Large intestine (tissue), 12 donors: ENCODE measurements at places on chromosomes 3 and 15.
A peak's percentile ranks its signal among the peaks of the same experiment; 100 is the strongest.

GRCh38 chr15:31579282-31579681 is 252.6 kb downstream of the KLF13 start:
- no peak for DNase-seq

DNA sequence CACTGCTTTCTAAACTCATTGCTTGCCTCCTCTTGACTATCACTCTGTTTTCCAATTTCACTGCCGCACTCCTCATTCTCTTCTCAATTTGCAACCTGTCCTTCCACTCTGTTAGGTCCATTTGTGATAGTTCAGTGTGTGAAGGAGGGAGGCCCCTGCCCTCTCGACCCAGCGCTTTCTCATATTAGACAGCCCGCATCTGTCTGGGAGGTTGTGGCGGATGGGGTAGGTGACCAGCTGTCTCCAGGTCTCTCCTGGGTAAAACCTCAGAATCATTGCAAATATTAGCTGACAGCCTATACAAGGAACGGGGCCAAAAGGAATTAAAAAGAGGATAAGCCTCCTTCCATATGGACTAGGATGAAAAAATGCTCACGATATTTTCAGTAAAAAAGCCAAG is 358.3 kb downstream of the SHQ1 start:
- DNase-seq, result no peak

DNA sequence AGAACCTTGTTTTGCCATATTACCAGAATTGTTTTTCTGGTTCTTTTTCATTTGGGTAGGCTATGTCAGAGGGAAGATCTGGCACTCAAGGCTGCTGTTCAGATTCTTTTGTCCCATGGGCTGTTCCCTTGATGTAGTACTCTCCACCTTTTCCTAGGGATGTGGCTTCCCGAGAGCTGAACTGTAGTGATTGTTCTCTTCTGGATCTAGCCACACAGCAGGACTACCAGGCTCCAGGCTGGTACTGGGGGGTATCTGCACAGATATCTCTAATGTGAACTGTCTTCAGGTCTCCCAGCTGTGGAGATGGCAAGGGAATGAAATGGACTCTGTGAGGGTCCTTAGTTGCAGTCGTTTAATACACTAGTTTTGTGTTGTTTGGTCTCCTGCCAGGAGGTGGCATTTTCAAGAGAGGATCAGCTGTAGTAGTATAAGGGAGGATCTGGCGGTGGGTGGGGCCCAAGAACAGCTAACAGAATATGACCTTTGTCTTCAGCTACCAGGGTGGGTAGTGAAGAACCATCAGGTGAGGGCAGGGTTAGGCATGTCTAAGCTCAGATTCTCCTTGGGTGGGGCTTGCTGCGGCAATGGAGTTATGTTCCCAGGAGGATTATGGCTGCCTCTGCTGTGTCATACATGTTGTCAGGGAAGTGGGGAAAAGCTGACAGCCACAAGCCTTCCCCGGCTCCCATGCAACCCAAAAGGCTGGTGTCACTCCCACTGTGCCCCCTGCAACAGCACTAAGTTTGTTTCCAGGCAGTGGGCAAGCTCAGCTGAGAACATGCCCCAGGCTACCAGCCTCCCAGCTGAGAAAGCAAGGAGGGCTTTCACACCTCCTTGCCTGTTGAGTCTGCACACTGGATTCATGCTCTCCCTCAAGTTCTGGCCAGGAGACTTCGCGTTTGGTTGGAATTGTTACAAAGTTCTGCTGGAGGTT is 252.5 kb downstream of the ISL2 start:
- peak; percentile 81 for DNase-seq

DNA sequence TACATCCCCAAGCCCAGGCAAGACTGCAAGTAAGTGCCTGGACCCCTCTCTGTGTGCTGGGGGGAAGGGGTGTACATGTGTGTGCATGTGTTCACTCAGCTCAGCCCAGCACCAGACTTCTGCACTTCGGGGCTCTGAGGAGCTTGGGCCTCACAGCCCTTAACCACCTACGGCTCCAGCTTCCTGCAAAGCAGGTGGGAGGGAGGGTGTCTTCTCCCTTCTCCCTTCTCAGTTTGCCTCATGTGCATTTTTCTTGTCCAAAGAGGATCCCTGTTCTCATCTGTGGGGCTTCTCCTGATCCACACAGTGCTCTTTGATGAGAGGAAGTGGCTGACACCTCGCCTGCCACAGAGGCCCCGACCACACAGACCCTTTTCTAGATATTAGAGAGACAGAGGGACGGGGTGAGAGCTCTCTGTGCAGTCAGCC is 69.3 kb downstream of the MESD start:
- DNase-seq, result no peak

- no peak for DNase-seq
These were observed 219.4 kb upstream of the THBS1 start for GRCh38 chr15:39361497-39361896.

DNA sequence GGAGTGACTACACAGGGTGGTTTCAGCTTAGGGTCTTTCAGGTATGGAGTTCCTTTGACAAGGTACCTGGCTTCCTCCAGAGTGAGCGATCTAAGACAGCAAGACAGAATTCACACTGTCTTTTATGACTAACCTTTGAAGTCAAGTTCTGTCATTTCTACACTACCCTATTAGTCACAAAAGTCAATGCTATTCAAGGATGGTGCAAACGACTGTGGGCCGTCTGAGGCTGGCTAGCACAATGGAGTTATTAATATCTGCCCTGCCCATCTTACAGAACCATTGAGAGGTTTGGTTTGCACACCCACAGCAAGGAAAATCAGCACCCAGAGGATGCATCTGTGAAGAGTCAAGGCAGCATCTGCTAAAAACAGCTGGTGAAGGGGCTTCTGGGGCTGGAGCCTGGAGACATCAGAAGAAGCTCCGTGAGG is 62.9 kb upstream of the XCR1 start:
- no peak for DNase-seq

DNA sequence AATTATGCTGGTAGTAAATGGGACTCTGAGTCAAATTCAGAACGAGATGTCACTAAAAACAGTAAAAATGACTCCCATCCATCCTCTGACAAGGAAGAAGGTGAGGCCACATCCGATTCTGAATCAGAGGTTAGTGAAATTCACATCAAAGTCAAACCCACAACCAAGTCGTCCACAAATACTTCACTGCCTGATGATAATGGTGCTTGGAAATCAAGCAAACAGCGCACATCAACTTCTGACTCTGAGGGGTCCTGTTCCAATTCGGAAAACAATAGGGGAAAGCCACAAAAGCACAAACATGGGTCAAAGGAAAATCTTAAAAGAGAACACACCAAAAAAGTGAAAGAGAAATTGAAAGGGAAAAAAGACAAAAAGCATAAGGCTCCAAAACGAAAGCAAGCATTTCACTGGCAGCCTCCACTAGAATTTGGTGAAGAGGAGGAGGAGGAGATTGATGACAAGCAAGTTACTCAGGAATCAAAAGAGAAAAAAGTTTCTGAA is 15.1 kb upstream of the ZBTB47 start:
- DNase-seq, result no peak

DNA sequence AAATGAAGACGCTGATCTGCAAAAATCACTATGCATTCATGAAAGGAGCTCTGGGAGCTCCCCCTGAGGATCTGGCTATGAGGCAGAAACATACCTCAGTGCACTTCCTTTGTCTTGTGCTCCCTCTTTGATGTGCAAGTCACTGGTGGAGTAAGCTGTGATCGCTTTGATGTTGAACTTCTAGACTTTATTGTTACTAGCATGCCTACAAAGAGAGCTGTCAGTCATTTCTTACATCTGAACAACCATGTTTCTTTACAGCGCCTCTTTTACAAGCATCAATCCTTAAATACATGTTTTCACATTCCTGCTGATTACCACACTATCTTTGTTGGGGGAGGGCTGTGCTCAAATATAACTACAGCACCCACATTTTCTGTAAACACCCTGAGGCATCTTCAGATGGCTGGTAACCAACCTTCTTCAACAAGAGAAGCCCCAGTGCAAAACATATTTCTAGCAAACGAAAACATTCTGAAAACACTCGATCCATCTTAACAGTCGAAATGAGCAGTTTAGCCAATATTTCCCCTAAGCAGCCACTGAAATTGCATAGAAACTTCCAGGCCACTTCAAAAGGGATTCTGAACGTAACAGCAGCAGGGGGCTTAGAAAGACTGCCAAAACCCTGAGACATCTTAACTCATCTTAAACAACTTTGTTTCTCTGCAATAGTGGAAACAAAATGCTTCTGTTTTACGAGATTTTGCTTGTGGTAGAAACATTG is 101.9 kb upstream of the ICE2 start:
- DNase-seq, result no peak

DNA sequence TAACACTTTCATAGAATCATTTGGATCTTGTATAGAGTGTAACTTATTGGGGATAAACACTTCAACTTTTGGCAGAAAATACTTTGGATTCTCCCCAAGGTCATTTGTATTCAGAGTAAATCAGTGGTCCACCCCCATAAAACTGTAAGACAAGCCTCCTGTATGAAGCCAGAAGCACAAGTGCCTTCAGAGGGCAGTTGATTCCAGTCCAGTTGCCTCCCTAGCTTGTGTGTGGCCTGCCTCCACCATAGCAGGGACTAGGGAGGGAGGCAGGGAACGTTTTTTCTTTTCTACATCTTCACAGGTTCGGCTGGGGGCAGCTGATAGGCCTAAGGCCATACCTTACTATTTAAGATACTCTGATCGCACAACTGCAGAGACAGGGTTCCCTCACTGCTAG is 11.6 kb downstream of the GORASP1 start:
- no peak for DNase-seq

GRCh38 chr3:190167936-190168680 is 47.4 kb upstream of the P3H2 start:
- no peak for DNase-seq

GRCh38 chr15:60096157-60096556 is 92.0 kb downstream of the FOXB1 start:
- DNase-seq, result no peak

DNA sequence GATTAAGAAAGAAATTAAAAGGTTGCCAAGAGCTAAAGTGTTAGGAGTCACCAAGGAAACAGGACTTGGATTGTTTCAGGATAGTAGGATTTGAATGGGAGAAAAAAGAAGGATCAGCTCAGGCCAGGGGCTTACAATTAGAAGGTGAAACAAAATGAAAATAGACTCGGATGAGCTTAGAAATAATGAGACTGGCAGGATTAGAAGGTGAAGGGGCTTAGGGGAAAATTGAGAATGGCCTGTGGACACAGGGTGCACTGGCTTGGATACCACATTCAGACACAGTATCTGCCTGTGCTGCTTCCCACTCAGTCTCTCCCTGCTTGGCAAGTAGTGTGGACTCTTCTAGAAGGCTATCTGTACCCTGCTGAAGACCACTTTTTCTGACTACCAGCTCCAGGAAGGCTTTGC is 206.1 kb upstream of the ATP10A start:
- no peak for DNase-seq

GRCh38 chr3:190308154-190308553 is 14.1 kb downstream of the CLDN1 start:
- DNase-seq, result no peak

- peak; percentile 57 for DNase-seq
These were observed 16.7 kb upstream of the CMTM7 start for GRCh38 chr3:32374788-32375595.

- no peak for DNase-seq
These were observed 5.7 kb upstream of the BNIP2 start for GRCh38 chr15:59694779-59695178.

DNA sequence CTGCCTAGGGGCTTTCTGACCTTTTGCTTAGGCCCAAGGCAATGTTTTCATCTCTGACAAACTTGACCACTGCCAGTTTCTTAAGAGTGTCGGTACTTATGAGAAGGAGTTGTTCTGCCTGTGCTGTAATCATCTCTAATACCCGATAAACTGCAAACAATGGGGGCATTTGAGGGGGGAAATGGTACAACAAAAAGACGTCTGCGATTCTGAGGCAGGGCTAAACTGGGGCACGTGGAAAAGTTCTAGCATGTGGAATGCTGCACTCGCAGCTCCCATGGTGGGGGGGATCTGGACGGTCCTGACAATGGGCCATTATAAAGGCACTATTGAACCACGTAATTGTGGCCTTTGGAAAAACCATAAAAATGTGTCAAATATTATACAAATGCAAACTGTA is 73.1 kb upstream of the SAMMSON start:
- no peak for DNase-seq

GRCh38 chr3:69748503-69748902 is 9.2 kb downstream of the MITF start:
- no peak for DNase-seq

- no peak for DNase-seq
These were observed 136.3 kb downstream of the EEFSEC start for GRCh38 chr3:128289534-128289933.

DNA sequence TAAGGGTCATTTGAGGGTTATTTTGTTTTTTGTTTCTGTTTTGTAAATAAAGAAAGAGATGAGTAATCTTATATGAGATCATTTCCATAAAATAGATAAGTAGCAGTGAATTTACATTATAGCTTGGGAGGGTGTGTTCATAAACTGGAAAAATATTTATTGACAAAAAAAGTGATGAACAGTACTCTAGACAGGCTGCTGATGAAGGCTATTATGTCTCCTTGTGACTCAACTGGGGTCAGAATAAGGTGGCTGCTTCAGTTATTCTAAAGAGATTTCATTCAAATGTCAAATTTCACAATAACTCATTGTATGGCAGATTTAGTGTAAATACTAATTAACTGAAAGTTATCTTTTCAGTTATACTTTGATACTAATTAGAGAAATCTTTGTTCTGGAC is 251.1 kb upstream of the CMC1 start:
- no peak for DNase-seq
